ENCODE measurements at places on chromosomes 13 and 19.

DNA sequence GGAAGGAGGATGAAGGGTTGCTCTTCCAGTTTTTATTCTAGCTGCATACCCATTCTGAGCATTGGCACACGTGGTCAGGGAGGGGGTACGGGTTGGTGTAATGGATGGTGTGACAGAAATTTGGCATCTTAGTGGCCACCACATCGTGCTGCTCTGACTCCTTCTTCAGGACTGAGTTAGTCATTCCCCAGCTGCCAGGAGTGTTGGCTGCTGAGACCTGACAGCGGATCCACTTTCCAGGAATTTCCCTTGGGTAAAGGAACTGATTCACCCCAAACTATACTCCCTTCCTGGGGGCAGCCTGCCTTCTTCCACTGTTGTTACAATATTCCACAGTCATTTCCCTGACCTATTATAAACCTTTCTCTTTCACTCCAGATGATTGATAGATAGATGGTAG lies 595.5 kb upstream of the KLHL1 start:
- no peak for DNase-seq

- no peak for DNase-seq
These were observed 2018.0 kb upstream of the PCDH20 start for GRCh38 chr13:63433546-63434150.

DNA sequence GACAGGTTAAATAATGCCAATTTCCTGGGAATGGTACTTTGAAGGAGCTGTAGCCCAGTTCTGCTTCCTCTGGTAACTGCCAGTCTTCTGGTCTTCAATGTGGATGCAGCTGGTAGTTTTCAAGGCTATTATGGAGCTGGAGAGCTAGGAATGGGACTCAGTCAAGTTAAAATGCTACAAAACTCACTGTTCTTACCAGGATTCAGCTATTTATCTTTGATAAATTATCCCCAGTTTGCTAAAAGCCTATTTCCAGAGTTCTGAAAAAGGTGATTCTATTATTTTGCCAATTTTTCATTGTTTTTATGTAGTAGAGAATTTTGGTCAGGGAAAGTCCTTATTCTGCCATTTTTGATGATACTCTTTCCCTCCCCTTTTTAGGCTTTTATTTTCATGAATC lies 40.7 kb downstream of the GARRE1 start:
- DNase-seq: no peak

DNA sequence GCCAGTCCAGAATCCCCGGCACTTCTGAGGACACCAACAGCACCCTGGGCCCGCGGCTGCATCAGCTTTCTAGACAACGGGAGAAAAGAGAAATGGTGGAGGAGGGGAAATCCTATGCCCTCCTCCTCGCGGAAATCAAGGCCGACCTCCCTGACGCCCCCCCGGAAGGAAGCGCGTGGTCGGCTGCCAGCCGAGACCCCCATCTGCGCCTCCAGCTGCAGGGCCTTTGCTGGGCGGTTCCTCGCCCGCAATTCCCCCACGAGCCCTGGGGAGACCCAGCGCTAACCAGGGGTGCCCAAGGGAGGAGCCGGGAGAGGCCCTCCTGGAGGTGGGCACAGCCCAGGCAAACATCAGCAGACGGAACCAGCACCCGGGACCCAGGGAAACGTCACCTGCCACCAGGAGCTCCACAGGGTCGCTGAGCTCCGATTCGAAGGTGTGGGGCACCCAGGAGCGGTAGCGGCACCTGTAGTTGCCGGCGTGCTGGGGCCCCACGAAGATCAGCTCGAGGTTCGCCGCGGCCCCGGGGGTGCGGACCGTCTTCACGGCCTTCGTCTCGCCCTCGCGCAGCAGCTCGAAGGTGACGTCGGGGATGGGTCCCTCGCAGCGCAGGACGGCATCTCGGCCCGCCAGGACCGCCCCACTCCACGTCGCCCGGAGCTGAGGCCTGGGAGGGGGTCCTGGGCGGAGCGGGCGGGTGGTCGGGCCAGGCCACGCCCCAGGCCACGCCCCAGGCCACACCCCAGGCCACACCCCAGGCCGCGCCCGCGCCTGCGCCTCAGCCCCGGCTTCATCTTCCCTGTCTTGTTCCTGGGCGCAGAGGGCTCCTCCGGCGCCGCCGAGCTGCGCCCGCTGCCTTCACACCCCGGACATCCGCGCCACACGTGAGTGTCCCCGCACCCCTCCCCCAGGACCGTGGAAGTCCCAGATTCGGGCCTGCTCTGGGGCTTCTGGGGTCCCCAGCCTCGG lies 6.0 kb downstream of the A1BG start:
- peak; percentile 34 for DNase-seq

- no peak for DNase-seq
These were observed 56.6 kb downstream of the COL4A1 start for GRCh38 chr13:110250258-110250891.

GRCh38 chr19:1164684-1165531 lies 9.2 kb downstream of the SBNO2 start:
- DNase-seq: no peak

DNA sequence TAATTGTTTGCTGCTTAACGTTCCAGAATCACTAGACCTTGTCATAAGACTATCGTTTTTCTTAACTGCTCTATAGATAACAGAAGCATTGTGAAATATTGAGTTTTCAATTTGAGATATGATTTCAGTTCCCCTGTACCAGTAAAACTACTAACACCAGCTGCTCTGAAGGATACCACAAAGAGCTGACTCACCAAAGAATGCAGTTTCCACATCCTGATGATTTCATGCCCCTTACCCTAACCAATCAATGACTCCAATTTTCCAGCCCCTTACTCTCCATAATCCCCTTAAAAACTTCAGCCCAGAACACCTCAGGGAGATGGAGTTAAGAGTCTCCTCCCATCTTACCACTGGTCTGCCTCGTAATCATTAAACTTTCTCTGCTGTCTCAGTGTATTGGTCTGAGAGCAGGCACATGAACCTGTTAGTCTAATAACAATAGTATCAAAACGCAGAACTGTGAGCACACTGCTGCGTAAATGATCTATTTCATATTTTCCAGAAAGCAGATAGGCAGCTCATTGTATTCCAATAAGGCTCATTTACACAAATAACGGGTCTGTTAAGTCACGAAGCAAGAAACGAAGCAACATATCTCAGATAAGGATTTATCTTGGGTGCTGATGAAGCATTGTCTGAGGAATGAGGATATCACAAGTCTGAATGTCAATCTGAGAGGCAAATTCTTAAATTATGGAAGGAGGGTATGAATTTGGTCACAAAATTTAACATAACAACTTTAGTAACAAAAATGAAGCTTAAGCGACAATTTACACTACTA lies 14.1 kb upstream of the CCNA1 start:
- DNase-seq: no peak

DNA sequence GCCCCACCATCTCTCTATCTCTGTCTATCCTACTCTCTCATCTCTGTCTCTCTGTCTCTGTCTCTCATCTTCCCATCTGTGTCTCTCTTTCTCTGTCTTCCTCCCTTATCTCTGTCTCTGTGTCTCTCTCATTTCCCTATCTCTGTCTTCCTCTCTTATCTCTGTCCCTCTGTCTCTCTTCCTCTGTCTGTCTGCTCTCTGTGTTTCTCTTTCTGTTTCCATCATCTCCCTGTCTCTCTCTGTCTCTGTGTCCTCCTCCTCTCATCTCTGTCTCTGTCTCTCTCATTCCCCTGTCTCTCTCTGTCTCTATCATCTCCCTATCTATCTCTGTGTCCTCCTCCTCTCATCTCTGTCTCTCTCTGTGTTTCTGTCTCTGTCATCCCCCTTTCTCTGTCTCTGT lies 1.6 kb upstream of the EBI3 start:
- no peak for DNase-seq

- no peak for DNase-seq
These were observed 215.2 kb downstream of the NBEA start for GRCh38 chr13:35157143-35157755.

DNA sequence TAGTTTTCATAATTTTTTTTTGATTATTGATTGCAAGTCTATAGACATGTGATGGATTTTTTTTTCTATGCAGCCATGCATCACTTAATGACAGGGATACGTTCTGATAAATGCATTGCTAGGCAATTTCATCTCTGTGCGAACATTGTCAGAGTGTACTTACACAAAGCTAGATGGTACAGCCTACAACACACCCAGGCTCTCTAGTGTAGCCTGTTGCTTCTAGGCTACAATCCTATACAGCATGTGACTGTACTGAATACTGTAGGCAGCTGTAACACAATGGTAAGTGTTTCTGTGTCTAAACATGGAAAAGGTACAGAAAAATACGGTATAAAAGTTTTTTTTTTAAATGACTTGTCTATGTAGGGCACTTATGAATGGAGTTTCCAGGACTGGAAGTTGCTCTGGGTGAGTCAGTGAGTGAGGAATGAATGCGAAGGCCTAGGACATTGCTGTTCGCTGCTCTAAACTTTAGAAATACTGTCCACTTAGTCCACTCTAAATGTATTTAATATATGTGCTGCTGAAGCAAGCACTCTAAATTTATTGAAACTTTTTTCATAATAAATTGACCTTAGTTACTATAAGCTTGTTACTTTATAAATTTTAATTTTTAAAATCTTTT lies 20.3 kb downstream of the SPATA13 start:
- no peak for DNase-seq

DNA sequence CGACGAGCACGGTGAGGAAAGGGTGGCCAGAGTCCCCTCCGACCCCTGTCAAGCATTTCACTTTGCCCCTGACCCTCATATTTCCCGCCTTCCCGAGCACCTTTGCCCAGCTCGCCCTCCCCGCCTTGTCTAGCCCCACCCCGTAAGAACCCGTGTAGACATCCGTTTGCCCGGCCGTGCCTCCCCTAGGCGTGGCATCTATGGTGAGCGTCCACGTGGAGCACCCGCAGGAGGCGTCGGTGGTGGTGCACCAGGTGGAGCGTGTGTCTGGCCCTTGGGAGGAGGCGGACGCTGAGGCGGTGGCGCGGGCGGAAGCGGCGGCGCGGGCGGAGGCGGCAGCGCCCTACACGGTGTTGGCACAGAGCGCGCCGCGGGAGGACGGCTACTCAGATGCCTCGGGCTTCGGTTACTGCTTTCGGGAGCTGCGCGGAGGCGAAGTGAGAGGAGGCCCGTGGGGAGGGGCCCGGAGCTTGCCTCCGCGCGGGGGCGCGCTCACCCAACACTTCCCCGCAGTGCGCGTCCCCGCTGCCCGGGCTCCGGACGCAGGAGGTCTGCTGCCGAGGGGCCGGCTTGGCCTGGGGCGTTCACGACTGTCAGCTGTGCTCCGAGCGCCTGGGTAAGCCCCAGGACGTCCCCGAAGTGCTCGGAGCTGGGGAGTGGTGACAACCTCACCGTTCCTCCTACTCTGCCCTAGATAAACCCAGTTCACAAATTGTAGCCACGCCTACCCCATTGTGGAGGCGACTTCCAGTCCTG lies 4.2 kb downstream of the LTBP4 start:
- peak; percentile 69 for DNase-seq

DNA sequence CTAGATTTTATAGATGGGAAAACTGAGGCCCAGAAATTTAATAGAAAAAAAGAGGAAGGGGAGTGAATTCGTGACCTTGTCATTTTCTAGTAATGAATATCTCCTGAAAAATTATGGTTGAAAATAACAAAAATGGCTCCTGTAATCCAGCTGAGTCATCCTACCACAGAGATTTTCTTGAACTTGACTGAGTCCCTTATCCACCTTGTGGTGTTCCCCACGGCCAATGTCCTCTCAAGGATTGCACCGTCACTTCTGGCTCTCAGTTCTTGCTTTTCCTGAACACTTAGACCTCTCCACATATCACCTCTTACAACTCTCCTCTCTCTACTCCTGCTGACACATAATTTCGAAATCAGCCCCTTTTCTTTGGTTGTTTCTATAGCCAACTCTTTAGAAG lies 1.2 kb upstream of the KATNAL1 start:
- no peak for DNase-seq

- no peak for DNase-seq
These were observed 187.7 kb downstream of the SHISA2 start for GRCh38 chr13:25864116-25864515.

GRCh38 chr19:48403606-48404005 lies 10.1 kb downstream of the GRIN2D start:
- DNase-seq: no peak

GRCh38 chr13:38498271-38498670 lies 148.6 kb downstream of the UFM1 start:
- DNase-seq: no peak

DNA sequence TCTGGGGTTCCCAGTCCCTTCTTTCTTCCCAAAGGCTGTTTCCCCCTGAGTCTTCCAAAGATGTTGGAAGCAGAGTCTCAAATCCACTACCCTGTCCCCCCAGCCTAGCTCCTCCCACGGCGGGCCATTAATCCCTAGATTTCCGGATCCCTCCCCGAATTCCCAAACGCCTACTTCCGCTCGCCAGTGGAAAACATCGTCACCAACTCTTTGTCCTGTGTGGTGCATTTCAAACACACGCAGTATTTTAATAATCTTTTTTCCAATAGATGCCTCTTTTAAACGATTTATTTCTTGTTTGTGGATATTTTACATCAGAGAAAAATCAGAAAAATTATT lies 610 bp downstream of the ZNF791 start:
- DNase-seq: no peak

- DNase-seq: no peak
These were observed 198.8 kb downstream of the MYO16 start for GRCh38 chr13:108828086-108828815.

DNA sequence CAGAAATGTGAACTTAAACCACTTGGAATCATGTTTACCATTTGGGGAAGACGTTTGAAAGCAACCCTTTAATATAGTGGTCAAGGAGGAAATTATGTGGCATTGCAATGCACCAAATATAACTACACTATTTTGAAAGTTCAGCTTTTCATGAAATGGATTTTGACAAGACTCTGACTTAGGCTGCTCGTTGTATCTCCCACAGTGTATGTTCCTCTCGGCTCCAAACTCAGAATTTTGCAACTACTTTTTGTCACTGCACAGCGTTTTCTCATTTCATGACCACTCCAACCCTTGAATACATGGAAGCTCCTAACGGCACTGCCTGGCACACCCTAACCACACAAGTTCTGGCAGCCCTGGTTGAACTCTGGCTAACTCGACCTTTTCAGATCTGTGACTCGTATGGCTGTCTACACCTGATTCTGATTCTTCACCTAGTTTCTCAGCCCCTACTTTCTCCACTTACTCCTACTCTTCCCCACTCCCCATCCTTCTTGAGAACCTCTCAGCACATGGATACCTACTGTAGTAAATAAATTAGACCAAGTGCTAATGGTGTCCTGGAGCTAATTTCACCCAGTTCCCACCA lies 7.0 kb upstream of the POMP start:
- DNase-seq: no peak

- no peak for DNase-seq
These were observed 56.5 kb downstream of the F2RL3 start for GRCh38 chr19:16945364-16945714.

DNA sequence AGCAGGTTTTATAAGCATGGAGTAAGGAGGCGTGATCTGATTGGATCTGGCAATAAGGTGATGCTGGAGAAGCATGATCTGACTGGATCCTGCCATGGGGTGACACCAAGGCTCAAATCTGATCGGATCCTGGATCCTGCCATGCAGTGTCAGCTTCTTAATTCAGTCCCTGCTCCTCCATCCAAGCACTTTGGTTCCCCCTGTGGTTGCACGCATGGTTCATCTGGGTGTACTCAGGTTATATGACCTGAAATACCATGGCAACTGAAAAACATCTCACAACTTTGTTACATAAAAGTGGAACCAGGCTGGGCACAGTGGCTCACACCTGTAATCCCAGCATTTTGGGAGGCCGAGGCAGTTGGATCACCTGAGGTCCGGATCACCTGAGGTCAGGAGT lies 17.6 kb upstream of the KLK4 start:
- no peak for DNase-seq

GRCh38 chr13:64206430-64207225 lies 2791.0 kb upstream of the PCDH20 start:
- DNase-seq: no peak

All from activated CD4-positive, CD25-positive, alpha-beta regulatory T cell (primary cell).